A549 treated with RU486 at 1 μM for 4 hours (cell line): ENCODE measurements at places on chromosomes 4 and X. TPM values are rescaled to one million over a fixed set of nuclear protein-coding genes. Genes with fewer than 3 reads are reported as not detected.

The MAGEA10 gene
- total RNA-seq, result 0.13 TPM in 1 of 5 replicates, not detected in the others

The DUSP9 gene
- total RNA-seq, result 0.89 to 2.1 TPM (median 1.4 TPM) in 5 replicates

The MAGEA2B gene
- total RNA-seq, result 0.23 TPM in 1 of 5 replicates, not detected in the others

The ARX gene
- 0.22 to 0.41 TPM (median 0.37 TPM) in 5 replicates for total RNA-seq

The TMEM150C gene
- total RNA-seq, result 0.67 to 1.4 TPM (median 0.93 TPM) in 5 replicates
